ENCODE measurements at places on chromosomes 2 and 18.

DNA sequence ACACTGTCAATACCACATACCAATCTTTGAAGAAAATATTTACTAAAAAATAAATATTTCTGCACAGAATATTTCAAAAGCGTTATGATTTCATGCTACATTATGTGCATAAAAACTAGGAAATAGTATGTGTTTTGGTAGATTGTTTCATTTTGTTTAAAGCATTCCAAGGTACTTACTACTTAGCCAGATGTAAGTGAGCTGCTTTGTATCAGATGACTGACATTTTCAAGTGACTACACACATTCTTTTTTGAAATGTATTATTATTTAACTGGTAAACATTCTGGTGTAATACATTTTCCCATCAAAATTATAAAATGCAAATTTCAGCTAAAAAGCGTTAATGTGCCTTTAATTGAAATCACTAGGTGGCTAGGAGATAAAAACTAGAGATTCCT lies 21.5 kb downstream of the GCA start:
- no peak for DNase-seq

- no peak for DNase-seq
Measured at GRCh38 chr2:174635776-174636404, 38.3 kb upstream of the WIPF1 start.

DNA sequence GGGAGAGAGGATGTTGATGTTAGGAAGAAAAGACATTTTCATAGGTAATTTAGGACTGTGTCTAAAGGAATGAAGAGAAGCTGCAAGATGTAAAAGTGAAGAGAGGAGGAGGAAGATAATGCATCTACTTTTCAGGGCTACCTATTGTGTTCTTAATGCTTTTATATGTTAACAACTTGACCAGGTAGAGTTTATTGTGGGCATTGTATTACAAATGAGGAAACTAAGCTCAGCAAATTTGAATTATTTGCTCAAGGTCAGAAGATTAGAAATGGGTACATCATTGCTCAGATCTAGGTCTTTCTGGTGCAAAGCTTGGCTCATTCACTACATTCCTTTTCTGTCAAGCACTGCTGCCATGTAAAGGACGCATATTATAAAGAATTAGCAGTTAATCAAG lies 441.7 kb downstream of the THSD7B start:
- no peak for DNase-seq

- no peak for DNase-seq
Measured at GRCh38 chr2:105176429-105176828, 65.1 kb upstream of the GPR45 start.

GRCh38 chr2:142791335-142791734 lies 86.1 kb upstream of the KYNU start:
- no peak for DNase-seq

DNA sequence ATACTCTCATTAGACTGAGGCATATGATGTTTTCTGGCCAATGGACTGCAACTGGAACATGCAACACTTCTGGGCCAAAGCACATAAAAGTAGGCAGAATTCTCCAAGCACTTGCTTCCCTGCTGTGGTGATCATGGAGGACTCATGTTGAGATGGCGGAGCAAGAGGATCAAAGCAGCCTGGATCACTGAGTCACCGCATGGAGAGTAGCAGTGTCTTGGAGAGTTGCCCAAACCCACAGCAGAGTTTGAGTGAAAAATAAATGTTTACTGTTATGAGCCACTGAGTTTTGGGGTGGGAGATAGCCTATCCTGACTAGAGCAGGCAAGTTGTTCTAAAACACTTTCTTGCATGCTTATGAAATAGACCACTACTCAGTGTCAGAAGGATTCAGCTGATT lies 359.5 kb downstream of the ZNF521 start:
- DNase-seq: no peak
